ENCODE measurements at places on chromosomes 6 and 20.
A peak's percentile ranks its signal among the peaks of the same experiment; 100 is the strongest.

DNA sequence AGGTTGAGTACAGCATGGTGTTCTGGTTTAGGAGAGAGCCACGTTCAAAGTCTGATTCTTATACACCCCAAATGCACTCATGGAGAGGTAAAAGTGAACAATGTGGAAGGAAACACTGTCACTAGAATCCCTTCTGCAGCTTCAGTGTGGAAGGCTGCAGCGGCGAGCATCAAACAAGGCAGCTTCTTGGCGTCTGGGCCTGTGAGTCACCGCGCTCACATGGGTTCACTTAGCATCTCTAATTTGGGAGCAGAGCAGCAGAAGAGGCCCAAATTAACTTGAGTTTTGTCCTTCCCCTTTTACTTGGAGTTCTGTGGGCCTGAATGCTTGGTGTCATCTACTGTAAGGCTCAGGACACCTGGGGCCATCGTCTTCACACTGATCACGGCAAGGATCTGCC is 10.9 kb upstream of the E2F1 start:
- H3K4me3 ChIP-seq = no peak overlapping the region
- H3K27me3 ChIP-seq = no peaks in the 10 kb centered on the region
- H3K4me1 ChIP-seq = no peaks in the 10 kb centered on the region
- DNase-seq = no peak
- H3K36me3 ChIP-seq = no peaks in the 10 kb centered on the region
- no peak overlapping the region for H3K27ac ChIP-seq

GRCh38 chr6:26315274-26315673 is 49.7 kb upstream of the BTN3A2 start:
- no peak for DNase-seq
- peaks cover 36% of the 10 kb centered on the region for H3K4me1 ChIP-seq
- no peak overlapping the region for H3K4me3 ChIP-seq

- DNase-seq = no peak
- H3K4me1 ChIP-seq = peaks cover 8% of the 10 kb centered on the region
- H3K36me3 ChIP-seq = peaks cover 11% of the 10 kb centered on the region
- no peaks in the 10 kb centered on the region for H3K27me3 ChIP-seq
Observed at GRCh38 chr6:33061987-33062386, 11.5 kb downstream of the HLA-DPA1 start.

DNA sequence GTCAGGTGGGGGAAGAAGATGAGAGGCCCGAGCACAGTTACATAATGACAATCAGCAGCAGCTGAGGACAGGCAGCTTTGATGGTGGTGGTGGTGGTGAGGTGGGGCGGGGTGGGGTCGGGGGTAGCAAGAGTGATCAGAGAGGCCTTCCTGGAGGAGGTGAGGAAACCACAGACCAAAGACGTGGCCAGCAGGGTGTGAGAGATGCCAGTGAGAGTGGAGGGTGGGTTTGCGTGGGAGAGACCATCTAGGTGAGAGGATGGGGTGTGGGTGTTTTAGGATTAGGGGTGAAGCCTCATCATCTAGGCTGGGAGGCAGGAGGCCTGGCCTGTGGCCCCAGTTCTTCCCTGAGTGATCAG is 76.0 kb upstream of the TOX2 start:
- peaks cover 3% of the 10 kb centered on the region for H3K36me3 ChIP-seq
- H3K4me3 ChIP-seq = no peak overlapping the region
- DNase-seq = no peak
- no peak overlapping the region for H3K27ac ChIP-seq
- H3K4me1 ChIP-seq = peaks cover 37% of the 10 kb centered on the region

DNA sequence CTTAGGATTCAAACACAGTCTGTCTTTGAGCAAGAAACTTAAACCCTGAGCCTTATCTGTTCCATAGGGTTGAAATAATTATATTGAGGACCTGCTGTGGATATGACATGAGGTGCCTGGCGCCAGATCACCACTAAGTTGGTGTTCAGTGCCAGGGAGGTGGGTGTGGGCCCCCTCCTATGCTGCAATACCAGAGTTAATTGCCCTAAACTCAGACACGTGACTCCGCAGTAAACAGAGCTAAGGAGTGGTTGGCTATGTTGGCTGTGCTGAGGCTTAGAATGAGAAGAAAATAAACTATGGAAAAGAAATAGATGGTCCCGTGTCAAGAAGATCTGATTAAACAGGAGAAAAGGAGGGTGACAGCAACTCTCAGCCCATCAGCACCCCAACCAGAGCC is 419.4 kb upstream of the JARID2 start:
- H3K27me3 ChIP-seq = peaks cover 23% of the 10 kb centered on the region
- no peak overlapping the region for H3K4me3 ChIP-seq
- no peak for DNase-seq
- H3K4me1 ChIP-seq = no peaks in the 10 kb centered on the region

GRCh38 chr6:108951351-108951953 is 103.2 kb downstream of the ARMC2 start:
- H3K27ac ChIP-seq = no peak overlapping the region
- no peaks in the 10 kb centered on the region for H3K36me3 ChIP-seq

DNA sequence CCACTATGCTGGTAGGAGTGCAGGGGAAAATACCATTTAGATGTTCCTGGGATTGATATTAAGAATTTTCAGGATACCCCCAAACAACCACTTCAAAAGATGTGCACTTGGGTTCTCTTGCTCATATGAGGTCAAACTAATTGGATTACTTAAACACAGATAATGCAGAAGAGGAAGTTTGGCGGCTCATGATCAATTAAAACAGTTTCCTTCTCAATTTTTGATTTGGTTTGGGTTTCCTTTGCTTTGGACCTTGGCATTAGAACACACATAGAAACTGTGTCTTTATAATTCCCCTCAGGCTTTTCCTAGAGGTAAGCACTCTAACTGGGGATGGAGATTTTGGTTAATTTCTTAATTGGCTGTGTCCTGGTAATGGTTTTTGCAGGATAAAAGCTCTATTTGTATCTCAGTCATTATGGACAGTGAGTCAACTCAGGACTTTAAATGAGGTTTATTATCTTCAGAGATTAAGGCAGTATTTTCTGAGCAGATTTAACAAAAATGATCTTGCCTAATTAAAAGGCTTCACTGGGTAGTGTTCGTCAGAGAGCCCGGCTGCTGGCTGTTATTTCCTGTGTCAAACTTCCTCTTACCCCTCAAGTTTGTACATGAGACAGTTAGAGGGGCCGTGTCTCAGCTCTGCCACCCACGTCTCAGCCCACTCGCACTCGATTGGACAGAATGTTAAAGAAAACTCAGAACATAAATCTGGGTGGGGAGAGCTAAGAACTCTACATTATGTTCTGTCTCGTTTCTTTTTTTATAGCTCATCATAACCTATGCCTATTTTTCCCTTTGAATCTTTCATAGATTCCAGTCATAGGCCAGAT is 50.3 kb upstream of the PREP start:
- peaks cover 12% of the 10 kb centered on the region for H3K36me3 ChIP-seq
- H3K4me1 ChIP-seq = peaks cover 50% of the 10 kb centered on the region
- peak overlapping the region; percentile 84 for H3K4me3 ChIP-seq
- peak; percentile 31 for DNase-seq
- H3K27me3 ChIP-seq = no peaks in the 10 kb centered on the region

DNA sequence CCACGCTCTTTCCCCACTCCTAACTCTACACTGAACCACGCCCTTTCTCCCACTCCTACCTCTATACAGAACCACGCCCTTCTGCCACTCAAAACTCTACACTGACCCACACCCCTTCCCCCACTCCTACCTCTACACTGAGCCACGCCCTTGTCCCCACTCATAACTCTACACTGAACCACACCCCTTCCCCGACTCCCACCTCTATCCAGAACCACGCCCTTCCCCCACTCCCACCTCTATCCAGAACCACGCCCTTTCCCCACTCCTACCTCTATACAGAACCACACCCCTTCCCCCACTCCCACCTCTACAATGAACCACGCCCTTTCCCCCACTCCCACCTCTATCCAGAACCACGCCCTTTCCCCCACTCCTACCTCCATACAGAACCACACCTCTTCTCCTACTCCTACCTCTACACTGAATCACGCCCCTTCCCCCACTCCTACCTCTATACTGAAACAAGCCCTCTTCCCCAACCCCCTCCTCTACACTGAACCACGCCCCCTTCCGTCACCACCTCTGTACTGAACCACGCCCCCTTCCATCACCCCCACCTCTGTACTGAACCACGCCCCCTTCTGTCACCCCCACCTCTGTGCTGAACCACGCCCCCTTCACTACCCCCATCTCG is 10.1 kb downstream of the PXMP4 start:
- no peak for DNase-seq
- H3K4me1 ChIP-seq = peaks cover 22% of the 10 kb centered on the region
- no peaks in the 10 kb centered on the region for H3K27me3 ChIP-seq
- no peak overlapping the region for H3K27ac ChIP-seq

DNA sequence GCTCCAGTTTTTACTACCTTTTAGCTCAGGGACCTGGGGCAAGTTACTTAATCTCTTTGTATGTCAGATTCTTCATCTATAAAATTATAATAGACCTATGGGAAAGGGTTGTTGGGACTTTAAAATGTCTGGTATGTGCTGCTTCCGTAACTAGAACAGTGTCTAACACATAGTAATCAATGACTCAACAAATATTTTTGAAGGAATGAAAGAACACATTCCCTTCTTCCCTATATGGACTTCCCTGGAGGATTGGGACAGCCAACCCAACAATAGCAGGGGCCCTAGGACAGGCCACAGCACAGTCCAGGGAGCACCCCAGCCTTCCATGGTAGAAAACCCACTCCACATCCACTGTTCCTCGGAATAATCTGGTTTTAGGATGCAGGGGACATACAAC is 50.7 kb upstream of the TPD52L1 start:
- no peak overlapping the region for H3K4me3 ChIP-seq
- H3K36me3 ChIP-seq = no peaks in the 10 kb centered on the region
- no peak overlapping the region for H3K27ac ChIP-seq

DNA sequence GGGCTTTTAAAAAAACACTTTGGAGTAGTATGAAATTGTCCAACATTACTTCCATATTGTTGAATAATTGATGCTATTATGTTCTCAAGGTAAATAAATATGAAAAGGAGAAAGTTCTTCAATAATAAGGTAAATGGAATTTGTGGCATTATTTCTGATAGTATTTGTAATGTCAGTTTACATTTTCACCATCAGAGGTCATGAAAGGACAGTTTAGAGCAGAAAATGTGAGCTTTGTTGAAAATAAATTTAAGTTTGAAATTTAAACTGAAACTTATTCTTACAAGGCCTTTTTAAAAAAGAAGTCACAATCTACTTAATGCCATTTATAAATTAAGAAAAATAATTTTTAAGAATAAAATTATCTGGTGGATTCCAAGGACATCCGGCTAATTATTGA is 15.8 kb upstream of the CEP162 start:
- H3K27ac ChIP-seq = no peak overlapping the region
- H3K4me3 ChIP-seq = no peak overlapping the region
- H3K27me3 ChIP-seq = peaks cover 10% of the 10 kb centered on the region
- no peaks in the 10 kb centered on the region for H3K4me1 ChIP-seq

- no peak overlapping the region for H3K27ac ChIP-seq
- DNase-seq = no peak
- no peak overlapping the region for H3K4me3 ChIP-seq
- no peaks in the 10 kb centered on the region for H3K27me3 ChIP-seq
- no peaks in the 10 kb centered on the region for H3K4me1 ChIP-seq
Observed at GRCh38 chr6:19087296-19087695, 700.1 kb downstream of the RNF144B start.

All from central memory CD8-positive, alpha-beta T cell (primary cell).